Activated naive CD4-positive, alpha-beta T cell (primary cell): ENCODE measurements at places on chromosomes 11 and 22.

- DNase-seq: no peak
Measured at GRCh38 chr11:538431-539051, 1.2 kb downstream of the LRRC56 start.

GRCh38 chr11:46490666-46491065 is 99.1 kb upstream of the CHRM4 start:
- DNase-seq: no peak

- DNase-seq: no peak
Measured at GRCh38 chr11:45864041-45864440, 16.8 kb downstream of the CRY2 start.

- DNase-seq: no peak
Measured at GRCh38 chr11:104846216-104846615, 52.0 kb downstream of the CASP12 start.

- DNase-seq: no peak
Measured at GRCh38 chr11:68749229-68750123, 1.8 kb downstream of the TESMIN start.
